NCI-H226 (cell line): ENCODE measurements at places on chromosomes 5 and 9.

DNA sequence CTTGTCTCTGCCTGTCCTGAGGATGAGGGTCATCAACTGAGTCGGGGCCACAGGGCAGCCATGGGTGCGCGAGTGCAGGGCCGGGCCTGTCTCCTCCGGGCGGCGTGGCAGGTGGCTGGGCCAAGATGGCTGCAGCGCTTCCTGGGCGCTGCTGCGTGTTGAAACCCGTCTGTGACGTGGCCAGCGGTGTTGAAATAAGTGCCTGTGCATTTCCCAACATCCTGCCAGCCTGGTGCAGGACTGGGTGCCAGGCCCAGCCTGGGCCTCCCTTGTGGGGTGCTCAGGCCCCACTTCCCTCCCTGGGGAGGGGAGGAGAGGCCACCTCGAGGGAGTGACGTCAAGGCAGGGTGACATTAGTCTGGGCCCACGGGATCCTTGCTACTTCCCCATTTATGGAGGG, 45.5 kb downstream of the RXRA start:
- DNase-seq: peak; percentile 48

GRCh38 chr5:32074401-32074800, 99.7 kb downstream of the GOLPH3 start:
- no peak for DNase-seq

GRCh38 chr9:6968271-6968670, 210.5 kb downstream of the KDM4C start:
- no peak for DNase-seq

DNA sequence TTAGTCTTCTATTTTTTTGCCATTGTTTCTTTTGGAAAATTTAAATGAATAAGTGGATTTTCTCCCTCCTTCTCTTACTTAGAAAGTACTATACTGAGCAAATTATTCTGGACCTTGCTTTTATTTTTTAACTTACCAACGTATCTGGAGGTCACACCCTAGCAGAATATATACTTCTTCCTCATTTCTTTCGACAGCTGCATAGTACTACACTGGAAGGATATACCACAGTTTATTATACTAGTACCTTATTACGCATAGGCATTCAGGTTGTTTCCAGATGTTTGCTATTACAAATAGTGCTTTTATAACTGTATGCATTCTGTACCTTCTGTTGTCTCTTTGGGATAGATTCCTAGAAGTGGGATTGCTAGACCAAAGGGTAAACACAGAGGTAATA, 16.7 kb downstream of the RC3H2 start:
- DNase-seq: no peak

DNA sequence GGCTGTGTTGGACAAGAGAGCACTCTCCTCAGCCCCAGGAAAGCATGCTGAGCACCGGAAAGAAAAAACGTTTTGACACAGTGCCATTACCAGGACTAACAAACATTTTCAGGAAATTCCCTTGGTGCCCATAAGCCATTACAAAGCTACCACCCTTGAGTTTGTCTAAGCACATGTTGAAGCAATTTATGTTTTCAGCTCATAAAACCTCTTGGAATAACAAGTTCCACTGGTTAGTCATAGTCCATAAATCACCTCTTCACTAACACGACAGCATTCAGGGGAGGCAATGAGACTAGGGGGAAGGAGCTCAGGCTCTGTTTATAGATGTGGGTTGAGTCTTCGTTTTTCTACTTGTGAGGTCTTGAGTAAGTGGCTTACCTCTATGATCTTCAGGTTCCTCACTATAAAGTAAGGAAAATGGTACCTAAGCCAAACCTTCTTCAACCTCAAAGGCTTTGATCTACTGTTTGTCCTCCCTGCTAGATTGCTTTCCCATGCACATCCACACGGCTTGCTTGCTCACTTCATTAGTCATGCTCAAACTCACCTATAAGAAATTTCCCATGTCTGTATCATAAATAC, 65.4 kb downstream of the DRD1 start:
- no peak for DNase-seq

- no peak for DNase-seq
Measured at GRCh38 chr9:93579711-93580516, 3.5 kb downstream of the PHF2 start.

GRCh38 chr9:107237873-107238272, 45.2 kb upstream of the RAD23B start:
- no peak for DNase-seq

- no peak for DNase-seq
Measured at GRCh38 chr9:124450931-124451661, 845 bp downstream of the ADGRD2 start.

- DNase-seq: no peak
Measured at GRCh38 chr9:4137681-4138099, 162.2 kb downstream of the GLIS3 start.

- DNase-seq: no peak
Measured at GRCh38 chr9:103992938-103993579, 101.0 kb upstream of the SMC2 start.

GRCh38 chr9:121278477-121279261, 10.7 kb downstream of the GSN start:
- DNase-seq: peak; percentile 93

DNA sequence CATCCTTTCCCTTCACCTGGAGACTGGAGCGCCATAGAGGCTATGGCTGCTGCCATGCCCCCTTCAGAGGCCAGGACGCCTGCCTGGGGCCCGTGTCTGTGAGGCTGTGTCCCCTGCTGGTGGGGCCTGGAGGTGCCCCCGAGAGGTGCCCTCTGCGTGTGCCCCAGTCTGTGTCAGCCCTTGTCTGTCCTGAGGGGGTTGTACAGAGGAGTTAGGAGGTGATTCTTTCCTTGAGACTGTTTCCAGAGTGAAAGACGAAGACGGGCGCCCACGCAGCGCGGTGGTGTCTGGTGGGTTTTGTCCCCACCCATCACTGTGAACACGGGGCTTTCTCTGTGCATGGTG, 24.6 kb downstream of the TRAF2 start:
- no peak for DNase-seq

GRCh38 chr9:125477089-125477544, 215.5 kb downstream of the GAPVD1 start:
- no peak for DNase-seq

GRCh38 chr5:125310749-125311148, 564.3 kb upstream of the ZNF608 start:
- peak; percentile 47 for DNase-seq

DNA sequence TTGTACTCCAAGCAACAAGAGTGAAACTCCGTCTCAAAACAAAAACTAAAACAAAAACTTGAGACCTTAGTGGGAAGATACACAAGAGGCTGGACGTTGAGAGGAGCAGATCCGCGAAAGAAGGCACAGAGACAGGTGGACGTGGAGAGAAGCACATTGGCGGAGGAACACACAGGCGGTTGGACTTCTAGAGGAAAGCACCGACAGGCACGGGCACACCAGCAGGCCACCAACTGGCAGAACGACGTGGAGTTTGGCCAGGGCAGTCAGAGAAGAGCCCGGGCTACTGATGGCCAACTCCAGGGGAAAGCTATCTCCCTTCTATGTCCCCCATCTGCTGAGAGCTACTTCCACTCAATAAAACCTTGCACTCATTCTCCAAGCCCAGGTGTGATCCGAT, 482.7 kb downstream of the GABRG2 start:
- DNase-seq: no peak

- no peak for DNase-seq
Measured at GRCh38 chr9:76619197-76619596, 145.0 kb upstream of the PCA3 start.

- DNase-seq: no peak
Measured at GRCh38 chr5:129943936-129944335, 39.7 kb downstream of the CHSY3 start.

GRCh38 chr5:168291342-168291963, at the start of gene WWC1:
Gene WWC1, plus strand, starts transcription at chr5:168291645. Its CDS starts 508 bp downstream, at chr5:168292153.
- peak; percentile 91 for DNase-seq

DNA sequence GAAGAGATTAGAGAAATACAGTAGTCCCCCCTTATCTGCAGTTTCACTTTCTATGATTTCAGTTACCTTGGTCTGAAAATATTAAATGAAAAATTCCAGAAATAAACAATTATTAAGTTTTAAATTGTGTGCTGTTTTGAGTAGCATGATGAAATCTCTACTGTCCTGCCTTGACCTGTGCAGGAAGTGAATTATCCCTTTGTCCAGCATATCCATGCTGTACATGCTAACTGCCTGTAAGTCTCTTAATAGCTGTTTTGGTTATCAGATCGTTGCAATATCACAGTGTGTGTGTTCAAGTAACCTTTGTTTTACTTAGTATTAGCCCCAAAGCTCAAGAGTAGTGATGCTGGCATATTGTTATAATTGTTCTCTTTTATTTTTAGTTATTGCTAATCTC, 11.2 kb upstream of the JAK2 start:
- no peak for DNase-seq

GRCh38 chr5:118095115-118095514, 893.2 kb downstream of the DTWD2 start:
- no peak for DNase-seq

- no peak for DNase-seq
Measured at GRCh38 chr9:100029251-100029650, 69.5 kb downstream of the ERP44 start.

- DNase-seq: no peak
Measured at GRCh38 chr5:169921384-169921783, 58.9 kb downstream of the INSYN2B start.

- no peak for DNase-seq
Measured at GRCh38 chr9:122179690-122180074, 20.0 kb downstream of the MORN5 start.

- no peak for DNase-seq
Measured at GRCh38 chr5:77029376-77029885, 773 bp upstream of the AGGF1 start.

GRCh38 chr5:7842531-7842930, 8.4 kb downstream of the CFAP90 start:
- DNase-seq: no peak

- peak; percentile 10 for DNase-seq
Measured at GRCh38 chr5:102799017-102799416, 43.9 kb downstream of the PAM start.

GRCh38 chr9:89999534-90000370, 394.9 kb downstream of the GADD45G start:
- no peak for DNase-seq

DNA sequence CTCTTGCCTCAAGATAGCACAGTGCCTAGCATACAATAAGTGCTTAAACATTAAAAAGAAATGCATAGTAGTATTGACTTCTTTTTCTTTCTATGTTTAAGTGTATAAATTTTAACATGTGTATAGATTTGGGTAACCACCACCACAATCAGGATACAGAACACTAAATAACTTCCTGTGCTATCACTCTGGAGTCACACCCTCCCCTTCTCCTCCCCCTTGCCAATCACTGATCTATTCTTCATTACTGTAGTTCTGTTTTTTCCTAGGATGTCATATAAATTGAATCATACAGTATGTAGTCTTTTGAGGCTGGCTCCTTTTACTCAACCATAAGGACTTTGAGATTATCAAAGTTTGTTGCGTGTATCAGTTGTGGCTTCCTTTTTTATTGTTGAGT, 68.5 kb downstream of the OSTF1 start:
- no peak for DNase-seq

DNA sequence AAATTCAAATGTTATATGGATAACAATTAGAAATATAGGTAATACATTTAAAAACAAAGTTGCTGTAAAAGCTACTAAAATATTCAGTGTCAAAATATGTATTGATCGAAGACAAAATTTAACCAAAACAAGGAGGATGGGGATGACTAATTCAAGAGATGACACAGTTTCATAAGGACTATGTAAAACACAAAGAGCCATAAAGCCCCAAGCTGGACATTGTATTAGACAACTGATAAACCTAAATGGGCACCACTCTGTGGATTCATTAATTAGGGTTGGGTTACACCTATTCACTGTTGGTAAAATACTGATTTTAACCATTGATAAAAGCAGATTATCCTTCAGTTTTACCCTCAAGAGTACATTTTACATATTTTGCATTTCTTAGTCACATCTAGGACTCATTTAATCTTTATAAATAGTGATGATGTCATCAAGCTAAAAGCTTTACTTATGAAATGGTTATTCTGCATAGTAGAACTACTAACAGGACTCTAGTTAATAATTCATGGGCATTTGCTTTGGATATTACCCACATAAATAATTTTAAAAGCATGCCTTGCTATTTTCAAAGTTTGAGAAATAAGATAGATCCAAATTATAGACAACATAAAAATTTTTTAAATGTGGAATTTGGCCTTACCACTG, 13.7 kb downstream of the TUT7 start:
- no peak for DNase-seq

- peak; percentile 97 for DNase-seq
Measured at GRCh38 chr5:38607396-38607795, 51.0 kb upstream of the LIFR start.

DNA sequence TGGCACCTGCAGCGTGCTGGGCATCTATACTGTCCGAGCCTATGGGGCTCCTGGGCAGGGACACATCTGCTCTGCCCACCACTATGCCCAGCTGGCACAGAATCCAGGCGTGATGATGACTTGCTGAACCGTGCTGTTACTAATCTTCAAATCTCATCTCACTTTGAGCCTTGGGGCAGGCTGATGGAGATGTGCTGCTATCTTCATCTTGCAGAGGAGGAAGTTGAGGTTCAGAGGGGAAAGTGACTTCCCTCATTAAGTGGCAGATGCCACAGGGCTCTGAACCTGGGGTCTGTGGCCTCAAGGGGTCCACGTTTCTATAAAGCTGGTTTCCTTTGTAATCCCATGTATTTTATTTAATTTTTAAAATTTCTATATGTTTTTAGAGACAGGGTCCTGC, 4.7 kb downstream of the SLC2A6 start:
- DNase-seq: no peak

- DNase-seq: no peak
Measured at GRCh38 chr9:134406366-134407120, 80.3 kb downstream of the RXRA start.
